ENCODE measurements at places on chromosomes 4 and X.

GRCh38 chrX:68923147-68923546 lies 94.3 kb downstream of the EFNB1 start:
- DNase-seq: no peak

DNA sequence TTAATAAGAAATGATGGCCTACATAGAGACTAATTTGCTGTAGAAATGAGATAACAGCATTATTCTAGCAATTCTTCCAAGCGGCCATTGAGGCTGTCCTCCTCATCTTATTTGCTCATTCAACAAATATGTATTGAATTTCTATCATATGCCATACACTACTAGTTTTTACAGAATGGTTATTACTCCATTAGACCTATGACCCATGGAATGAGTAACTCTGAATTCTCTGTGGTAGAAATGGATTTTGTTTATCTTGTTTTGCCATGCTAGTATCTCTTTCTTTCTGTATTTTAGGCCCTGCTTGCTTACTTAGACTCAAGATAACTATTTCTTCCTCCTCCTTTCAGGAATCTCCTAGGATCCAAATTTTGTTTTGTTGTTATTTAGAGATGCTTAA lies 103.5 kb downstream of the RPA4 start:
- DNase-seq: no peak

- DNase-seq: no peak
These were observed 4.9 kb downstream of the FGFR3 start for GRCh38 chr4:1797861-1798579.

- DNase-seq: no peak
These were observed 195.0 kb upstream of the HS3ST1 start for GRCh38 chr4:11623726-11624037.

GRCh38 chrX:34132028-34132427 lies at the start of gene FAM47A:
FAM47A (minus strand) TSS chrX:34132314; CDS start chrX:34132278, 36 bp downstream.
- DNase-seq: no peak

DNA sequence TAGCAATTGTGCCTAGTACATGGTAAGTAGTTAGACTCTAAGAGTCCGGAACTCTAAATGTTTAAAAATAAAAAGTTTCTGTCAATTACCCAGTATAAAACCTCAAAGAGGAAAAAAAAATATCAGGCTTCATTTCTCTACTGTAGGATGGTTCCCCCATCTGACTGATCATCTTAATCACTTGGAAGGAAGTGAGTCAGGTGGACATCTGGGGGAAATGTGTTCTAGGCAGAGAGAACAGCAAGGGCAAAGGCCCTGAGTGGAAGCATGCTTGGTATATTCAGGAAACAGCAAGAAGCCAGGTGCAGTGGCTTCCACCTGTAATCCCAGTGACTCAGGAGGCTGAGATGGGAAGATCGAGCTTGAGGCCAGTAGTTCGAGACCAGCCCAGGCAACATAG lies 2.9 kb upstream of the EIF1AX start:
- no peak for DNase-seq

- DNase-seq: no peak
These were observed 69.4 kb upstream of the CLDN34 start for GRCh38 chrX:9897761-9898161.

- DNase-seq: no peak
These were observed 150.1 kb downstream of the SLC7A11 start for GRCh38 chr4:138092060-138092459.

GRCh38 chrX:98407584-98407983 lies 1523.9 kb downstream of the RPA4 start:
- no peak for DNase-seq

DNA sequence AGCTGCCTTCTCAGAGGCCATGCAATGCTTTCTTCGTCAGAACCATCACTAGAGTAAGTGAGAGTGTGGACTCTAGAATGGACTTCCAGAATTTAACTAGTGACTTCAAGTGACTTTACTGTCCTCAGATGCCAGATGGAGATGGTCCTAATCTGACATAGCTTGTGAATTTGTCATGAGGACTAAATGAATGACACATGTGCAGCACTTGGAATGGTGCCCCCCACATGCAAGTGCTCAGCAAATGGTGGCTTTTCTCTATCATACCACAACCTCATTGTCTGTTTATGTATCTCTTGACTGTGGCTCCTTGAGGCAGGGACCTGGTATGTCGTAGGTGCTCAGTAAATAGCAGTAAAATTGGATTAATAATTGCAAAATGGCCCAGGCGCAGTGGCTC lies 91.6 kb upstream of the STX18 start:
- no peak for DNase-seq

GRCh38 chr4:77007358-77008230 lies 58.0 kb downstream of the SEPTIN11 start:
- no peak for DNase-seq

GRCh38 chr4:45925809-45926208 lies 198.0 kb downstream of the GABRG1 start:
- DNase-seq: no peak

- DNase-seq: no peak
These were observed 316.7 kb upstream of the KLF3 start for GRCh38 chr4:38347251-38347650.

DNA sequence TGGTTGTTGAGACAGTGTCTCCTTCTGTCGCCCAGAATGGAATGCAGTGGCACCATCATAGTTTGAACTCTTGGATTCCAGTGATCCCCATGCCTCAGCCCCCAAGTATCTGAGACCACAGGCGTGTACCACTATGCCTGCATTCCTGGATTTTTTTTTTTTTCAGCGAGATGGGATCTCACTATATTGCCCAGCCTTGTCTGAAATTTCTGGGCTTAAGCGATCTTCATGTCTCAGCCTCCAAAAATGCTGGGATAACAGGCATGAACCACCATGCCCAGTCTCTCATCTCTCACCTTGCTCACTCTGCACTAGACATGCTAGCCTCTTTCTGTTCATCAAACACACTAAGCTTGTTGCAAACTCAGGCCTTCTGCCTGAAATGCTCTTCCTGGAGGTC lies 104.1 kb downstream of the UBE2K start:
- DNase-seq: no peak

DNA sequence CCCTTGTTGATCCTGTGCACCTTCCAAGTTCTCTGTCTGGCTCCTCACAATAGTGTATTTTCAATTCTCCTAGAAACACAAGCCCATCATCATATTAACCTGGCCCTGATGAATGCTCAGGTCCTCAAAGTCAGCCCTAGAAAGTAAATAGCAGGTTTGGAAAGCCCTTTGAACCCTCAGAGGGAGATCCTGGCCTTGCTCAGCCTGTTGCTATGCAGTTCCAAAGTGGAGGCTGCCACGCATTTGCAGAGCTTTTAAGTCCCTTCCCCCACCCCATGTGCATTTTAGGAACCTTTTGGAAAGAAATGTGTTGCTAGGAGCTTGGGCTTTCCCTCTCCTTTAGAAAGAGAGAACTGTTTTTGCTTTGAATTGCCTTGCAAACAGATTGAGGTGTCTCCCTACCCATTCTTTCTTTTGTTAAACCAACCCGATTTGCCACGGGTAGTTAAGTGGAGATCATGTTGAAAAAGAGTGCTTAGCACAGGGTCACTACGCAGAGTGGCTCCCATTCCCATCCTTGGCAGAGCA lies 12.2 kb downstream of the MAMLD1 start:
- no peak for DNase-seq

DNA sequence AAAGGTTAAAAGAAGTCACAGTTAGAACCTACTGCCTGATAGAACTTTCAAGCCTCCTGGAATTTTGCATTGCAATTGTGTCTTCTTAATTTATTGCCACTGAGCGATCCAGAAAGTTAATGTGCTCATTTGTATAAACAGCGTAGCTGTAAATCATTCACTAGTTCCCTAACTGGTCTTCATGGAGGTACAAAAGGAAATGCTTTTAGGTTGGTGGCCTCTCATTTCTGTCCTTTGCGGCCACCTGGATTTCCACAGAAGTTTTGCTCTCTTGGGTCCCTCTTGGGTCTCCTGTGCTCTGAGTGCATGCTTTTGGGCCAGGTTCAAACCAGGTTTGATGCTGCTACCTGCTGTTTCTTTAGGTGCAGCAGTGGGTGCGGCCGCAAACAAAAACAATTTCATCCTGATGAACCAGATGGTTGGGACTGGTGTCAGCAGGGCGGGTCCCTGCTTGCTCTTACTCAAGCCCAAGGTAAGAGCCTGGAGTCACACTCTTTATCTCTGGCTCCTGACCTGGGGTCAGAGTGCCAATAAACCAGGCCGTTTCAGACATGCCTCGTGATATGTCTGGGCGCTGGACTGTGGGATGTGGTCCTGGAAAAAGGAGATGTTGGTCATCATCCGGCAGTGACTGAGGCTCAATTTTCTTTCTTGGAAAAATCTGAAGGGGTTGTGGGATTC lies 270.1 kb downstream of the PTTG2 start:
- DNase-seq: no peak

DNA sequence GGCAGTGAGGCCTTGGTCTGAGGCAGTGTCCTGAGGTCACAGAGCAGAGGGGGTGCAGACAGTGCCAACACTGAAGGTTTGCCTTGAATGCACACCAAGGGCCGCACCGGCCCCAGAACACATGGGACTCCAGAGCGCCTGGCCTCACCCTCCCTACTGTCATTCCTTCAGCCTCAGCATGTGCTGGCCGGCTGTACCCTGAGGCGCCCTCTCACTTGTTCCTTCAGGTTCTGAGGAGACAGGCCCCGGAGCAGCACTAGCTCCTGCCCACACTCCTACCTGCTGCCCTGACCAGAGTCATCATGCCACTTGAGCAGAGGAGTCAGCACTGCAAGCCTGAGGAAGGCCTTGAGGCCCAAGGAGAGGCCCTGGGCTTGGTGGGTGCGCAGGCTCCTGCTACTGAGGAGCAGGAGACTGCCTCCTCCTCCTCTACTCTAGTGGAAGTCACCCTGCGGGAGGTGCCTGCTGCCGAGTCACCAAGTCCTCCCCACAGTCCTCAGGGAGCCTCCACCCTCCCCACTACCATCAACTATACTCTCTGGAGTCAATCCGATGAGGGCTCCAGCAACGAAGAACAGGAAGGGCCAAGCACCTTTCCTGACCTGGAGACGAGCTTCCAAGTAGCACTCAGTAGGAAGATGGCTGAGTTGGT lies 2.4 kb downstream of the MAGEA12 start:
- DNase-seq: no peak

GRCh38 chr4:171025776-171026175 lies 787.4 kb upstream of the GALNTL6 start:
- no peak for DNase-seq

GRCh38 chrX:119008110-119008744 lies 33.8 kb downstream of the LONRF3 start:
- DNase-seq: peak; percentile 41

- DNase-seq: no peak
These were observed 20.6 kb downstream of the PHKA1 start for GRCh38 chrX:72693477-72693876.

DNA sequence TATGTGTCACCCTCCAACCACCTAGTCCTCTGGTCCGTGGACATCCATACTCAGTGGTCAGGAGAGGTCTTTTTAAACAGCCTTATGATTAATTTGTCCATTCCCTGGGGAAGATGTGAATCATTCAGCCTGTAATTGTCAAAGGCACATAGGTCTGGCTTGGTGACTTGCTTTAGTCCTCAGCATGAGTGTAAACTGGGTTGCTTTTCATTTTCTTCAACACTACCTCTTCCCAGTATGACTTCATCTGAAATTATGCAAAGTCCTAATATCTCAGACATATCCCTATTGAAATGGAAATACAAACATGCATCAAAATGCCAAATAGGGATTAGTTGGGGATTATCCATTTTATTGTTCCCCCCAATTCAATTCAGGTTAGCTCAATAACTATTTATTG lies 208.3 kb upstream of the AMOT start:
- no peak for DNase-seq

- DNase-seq: no peak
These were observed 24.0 kb downstream of the SMIM14 start for GRCh38 chr4:39614487-39615162.

- DNase-seq: no peak
These were observed 1.3 kb upstream of the TET2 start for GRCh38 chr4:105145156-105145902.

- no peak for DNase-seq
These were observed 108.1 kb downstream of the ATG4A start for GRCh38 chrX:108199691-108200090.

GRCh38 chr4:44983083-44983482 lies 256.7 kb upstream of the GNPDA2 start:
- no peak for DNase-seq

DNA sequence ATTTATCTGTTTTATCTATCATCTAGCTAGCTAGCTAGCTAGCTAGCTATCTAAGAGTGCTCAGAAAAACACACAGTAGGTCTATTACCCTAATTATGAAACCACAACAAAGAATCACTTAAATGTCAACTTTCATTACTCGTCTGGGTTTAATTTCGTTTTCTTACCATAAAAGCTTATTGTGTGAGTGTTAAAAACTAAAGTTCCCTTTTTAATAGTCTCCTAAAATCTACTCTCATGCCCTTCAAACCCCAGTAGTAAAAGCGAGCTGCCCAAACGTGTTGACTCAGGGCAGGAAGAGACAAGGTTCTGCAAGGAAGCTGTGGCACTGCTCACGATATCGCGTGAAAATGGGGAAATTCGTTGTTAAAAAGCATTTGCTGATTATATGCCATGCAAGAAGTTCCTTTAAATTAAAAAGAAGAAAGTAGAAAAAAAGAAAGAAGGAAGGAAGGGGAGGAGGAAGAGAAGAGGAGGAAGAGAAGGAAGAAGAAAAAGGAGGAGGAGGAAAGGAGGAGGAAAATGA lies 595 bp downstream of the MBNL3 start:
- no peak for DNase-seq

GRCh38 chr4:140304346-140304745 lies 69.1 kb upstream of the SCOC start:
- no peak for DNase-seq

DNA sequence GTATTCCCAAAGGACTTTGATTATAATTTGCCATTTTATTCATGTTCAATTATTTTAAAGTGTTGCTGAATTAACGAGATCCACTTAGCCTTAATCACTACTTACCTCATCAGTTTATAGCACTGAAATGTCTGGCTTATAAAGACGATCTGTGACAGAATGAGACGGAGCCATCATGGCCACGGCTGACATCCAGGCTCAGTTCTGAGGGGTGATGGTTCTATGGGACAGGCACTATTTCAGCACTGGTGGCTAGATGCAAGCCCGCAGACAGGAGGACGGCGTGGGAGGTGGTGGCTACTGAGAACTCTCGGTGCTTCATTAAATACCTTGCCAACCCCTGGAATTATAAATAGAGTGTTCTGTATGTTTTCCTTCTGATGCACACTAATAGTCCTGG lies 1084.2 kb upstream of the TENM3 start:
- no peak for DNase-seq

- no peak for DNase-seq
These were observed 129.2 kb upstream of the TRIM2 start for GRCh38 chr4:153074936-153075630.
